ENCODE measurements at places on chromosomes 11 and 22. TPM values are rescaled to one million over a fixed set of nuclear protein-coding genes. Genes with fewer than 3 reads are reported as not detected.

LRRC56 gene
- total RNA-seq = 11.5 TPM

PGA5 gene
- total RNA-seq = not detected

SCUBE1 gene
- total RNA-seq = 26.9 TPM

IL18 gene
- total RNA-seq = 37.1 TPM

TNNT3 gene
- 1.1 TPM for total RNA-seq

USP2 gene
- 2.7 TPM for total RNA-seq

CHST1 gene
- total RNA-seq = 3.0 TPM

UBQLNL gene
- 0.76 TPM for total RNA-seq

- no peak for DNase-seq
Observed at GRCh38 chr11:62559204-62559603, 12.6 kb upstream of the AHNAK start.

GRCh38 chr22:29032584-29032983, 29.0 kb downstream of the C22orf31 start:
- peak; percentile 47 for DNase-seq

DNA sequence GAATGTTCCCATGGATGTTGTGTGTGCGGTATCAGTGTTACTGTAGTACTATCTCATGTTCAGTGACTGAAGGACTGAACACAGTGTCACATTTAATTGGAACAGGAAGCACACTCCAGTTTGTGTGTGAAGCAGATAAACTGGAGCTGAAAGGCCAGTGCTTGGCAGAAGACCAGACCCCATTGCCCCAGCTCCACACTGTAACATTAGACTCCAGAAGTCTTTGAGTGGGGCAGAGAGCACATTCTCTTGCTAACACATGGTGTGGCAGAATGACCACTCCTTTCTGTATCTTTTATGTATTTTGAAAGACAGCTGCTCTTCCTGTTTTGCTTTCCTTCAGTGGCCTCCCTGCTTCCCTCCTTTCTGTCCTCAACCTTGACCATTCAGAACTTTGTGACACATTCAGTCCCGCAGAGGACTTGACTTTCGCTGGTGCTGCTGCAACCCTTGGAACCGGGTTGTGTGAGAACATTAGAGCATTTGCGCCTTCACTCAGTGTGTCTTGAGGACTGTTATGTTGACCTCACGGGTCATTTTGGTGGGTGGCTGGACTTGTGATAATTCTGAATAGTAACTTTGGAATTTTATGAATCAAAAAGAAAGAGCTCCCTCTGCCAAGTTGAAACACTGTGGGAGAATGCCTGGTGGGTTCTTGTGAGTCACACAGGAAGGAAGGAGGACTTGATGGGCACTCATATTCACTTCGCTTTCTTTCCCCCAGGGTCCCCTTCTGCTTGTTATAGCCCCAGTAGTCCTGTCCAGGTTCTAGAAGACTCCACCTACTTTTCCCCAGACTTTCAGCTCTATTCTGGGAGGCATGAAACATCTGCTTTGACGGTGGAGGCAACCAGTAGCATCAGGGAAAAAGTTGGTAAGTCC, 26.4 kb downstream of the AMOTL1 start:
- DNase-seq = no peak

DNA sequence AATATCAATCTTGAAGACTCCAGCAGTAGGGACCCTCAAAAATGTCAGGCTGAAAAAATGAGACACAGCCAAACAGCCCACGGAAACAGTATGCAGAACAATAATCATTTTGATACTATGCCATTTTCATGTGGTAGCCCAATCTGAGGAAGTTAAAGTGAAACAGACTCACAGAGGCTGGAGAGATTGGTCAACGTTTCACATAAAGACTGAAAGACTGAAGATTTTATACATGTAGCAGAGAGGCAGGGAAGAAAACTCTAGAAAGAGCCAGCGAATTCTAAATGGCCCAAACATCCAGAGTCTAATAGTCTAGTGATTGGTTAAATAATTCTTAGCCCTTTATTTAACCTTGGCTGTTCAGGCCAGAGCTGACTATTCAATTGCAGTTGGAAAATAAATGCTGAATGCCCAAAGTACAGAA, 49.4 kb downstream of the MAML2 start:
- DNase-seq = no peak

- DNase-seq = no peak
Observed at GRCh38 chr11:65432686-65433582, 10.3 kb downstream of the NEAT1 start.

GRCh38 chr11:102836290-102836875, 7.0 kb downstream of the MMP3 start:
- no peak for DNase-seq

GRCh38 chr22:27573280-27574001, 228.1 kb downstream of the MN1 start:
- DNase-seq = no peak

GRCh38 chr11:342328-342727, 21.7 kb upstream of the IFITM3 start:
- DNase-seq = no peak

- no peak for DNase-seq
Observed at GRCh38 chr11:73287400-73288101, 15.4 kb downstream of the P2RY6 start.

GRCh38 chr11:108587109-108587508, 6.5 kb downstream of the EXPH5 start:
- DNase-seq = no peak

GRCh38 chr11:843086-843734, 558 bp downstream of the TSPAN4 start:
- DNase-seq = no peak

DNA sequence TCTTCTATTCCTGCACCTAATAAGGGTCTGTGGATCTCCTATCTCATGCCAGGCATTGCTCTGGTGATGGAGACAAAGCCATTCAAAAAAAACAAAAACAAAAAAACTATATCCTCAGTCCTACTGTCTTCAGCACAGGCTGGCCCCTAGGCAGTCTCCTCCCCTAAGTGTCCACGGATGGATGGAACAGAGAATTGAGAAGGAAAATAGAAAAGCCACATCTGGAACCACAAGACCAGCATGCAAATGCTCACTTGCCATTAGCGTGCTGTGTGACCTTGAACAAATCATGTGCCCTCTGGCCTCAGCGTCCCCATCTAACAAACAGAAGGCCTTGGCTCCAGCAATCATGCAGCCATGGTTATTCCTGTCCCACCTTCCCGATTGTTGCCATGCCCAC, 32.7 kb upstream of the CD82 start:
- DNase-seq = no peak

DNA sequence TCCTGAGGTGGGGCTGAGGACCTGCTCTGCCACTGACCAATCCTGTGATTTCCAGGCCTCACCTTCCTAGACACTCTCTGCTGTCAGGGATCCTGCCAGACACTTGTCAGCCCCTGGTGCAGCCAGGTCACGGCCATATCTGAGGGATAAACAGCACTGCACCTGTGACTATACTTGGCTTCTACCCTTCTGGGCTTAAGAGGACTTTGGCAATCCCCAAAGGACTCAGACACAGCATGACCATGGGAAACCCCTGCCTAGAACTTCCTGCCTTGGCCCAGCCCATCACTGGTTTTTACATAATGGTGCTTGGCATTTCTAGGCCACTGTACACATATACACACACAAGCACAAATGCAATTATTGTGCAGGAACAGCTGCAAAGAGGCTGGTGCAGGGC, 11.6 kb upstream of the OLFML1 start:
- no peak for DNase-seq

All from upper lobe of left lung (tissue), 6 donors.